ENCODE measurements at places on chromosomes 6 and 20. TPM values are rescaled to one million over a fixed set of nuclear protein-coding genes. Genes with fewer than 3 reads are reported as not detected.

The GSTA2 gene
- not detected for total RNA-seq

The GLP1R gene
- total RNA-seq, result not detected

The KIAA0408 gene
- 110 TPM for total RNA-seq

The NOX3 gene
- total RNA-seq, result not detected

The EEF1A2 gene
- total RNA-seq, result 55.3 TPM

The SCGN gene
- total RNA-seq, result 1.2 TPM

The SLC22A2 gene
- total RNA-seq, result not detected

The ZNF165 gene
- total RNA-seq, result 0.47 TPM

The F13A1 gene
- total RNA-seq, result not detected

The CNR1 gene
- total RNA-seq, result 143 TPM

The LCA5 gene
- total RNA-seq, result 5.3 TPM

The ITPR3 gene
- 0.34 TPM for total RNA-seq

The STX11 gene
- total RNA-seq, result not detected

The CTNNBL1 gene
- 58.0 TPM for total RNA-seq

The PTPRK gene
- 50.3 TPM for total RNA-seq

The HNF4A gene
- total RNA-seq, result not detected

The LST1 gene
- not detected for total RNA-seq

The AVP gene
- total RNA-seq, result not detected

The KHDC1 gene
- total RNA-seq, result 5.8 TPM

The LKAAEAR1 gene
- total RNA-seq, result not detected

The COL11A2 gene
- 3.8 TPM for total RNA-seq

The DUSP15 gene
- total RNA-seq, result 19.3 TPM

The TSHZ2 gene
- total RNA-seq, result 10.0 TPM

The PRICKLE4 gene
- 2.3 TPM for total RNA-seq

The DPPA5 gene
- total RNA-seq, result not detected

The HSPA1L gene
- total RNA-seq, result 2.5 TPM

The C20orf144 gene
- total RNA-seq, result not detected

The HDGFL1 gene
- not detected for total RNA-seq

The OPRM1 gene
- not detected for total RNA-seq

The TRIM40 gene
- total RNA-seq, result not detected

The LY6G6D gene
- not detected for total RNA-seq

The ACTL10 gene
- 1.0 TPM for total RNA-seq

The RSPH4A gene
- 0.98 TPM for total RNA-seq

The RAD21L1 gene
- not detected for total RNA-seq

The MED23 gene
- 38.8 TPM for total RNA-seq

The COQ3 gene
- total RNA-seq, result 3.8 TPM

The ADGRG6 gene
- not detected for total RNA-seq

The ARG1 gene
- not detected for total RNA-seq

The CLPSL1 gene
- not detected for total RNA-seq

The ENPP3 gene
- not detected for total RNA-seq

The GABRR1 gene
- total RNA-seq, result not detected

The RAET1L gene
- not detected for total RNA-seq

The BNIP5 gene
- not detected for total RNA-seq

The SYNDIG1 gene
- 10.4 TPM for total RNA-seq

The DNAH8 gene
- total RNA-seq, result not detected

The TBXT gene
- not detected for total RNA-seq

The LY6G6F gene
- total RNA-seq, result not detected

The GFRAL gene
- total RNA-seq, result not detected

The C6orf120 gene
- 29.7 TPM for total RNA-seq

The GNMT gene
- total RNA-seq, result 0.54 TPM

The ADISSP gene
- total RNA-seq, result 54.6 TPM
